ENCODE measurements at places on chromosomes 7 and 10.

- DNase-seq: no peak
Measured at GRCh38 chr7:74505471-74506324, 52.0 kb downstream of the GTF2IRD1 start.

- DNase-seq: no peak
Measured at GRCh38 chr7:83534488-83534887, 114.5 kb downstream of the SEMA3E start.

- DNase-seq: no peak
Measured at GRCh38 chr7:4737300-4737699, 38.1 kb upstream of the AP5Z1 start.

DNA sequence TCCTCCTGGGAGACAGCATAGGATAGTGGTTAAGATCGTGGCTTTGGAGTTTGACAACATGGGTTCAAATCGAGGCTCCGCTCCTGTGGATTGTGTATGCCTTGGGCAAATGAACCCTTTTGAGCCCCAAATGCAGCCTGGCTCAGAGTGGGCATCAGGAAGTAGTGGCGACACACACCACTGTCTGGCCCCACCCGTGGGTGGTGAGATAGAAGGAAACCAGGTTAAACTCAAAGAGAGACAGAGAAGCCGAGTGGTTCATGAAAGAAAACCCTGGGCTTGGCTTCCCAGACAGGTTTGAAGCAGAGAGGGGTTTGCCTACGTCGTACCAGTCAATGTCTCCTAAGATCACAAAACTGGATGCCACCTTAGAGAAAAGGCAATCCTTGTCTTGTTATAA is 57.7 kb downstream of the PRTFDC1 start:
- DNase-seq: no peak

GRCh38 chr10:73948947-73949633 is 38.2 kb downstream of the PLAU start:
- DNase-seq: no peak

DNA sequence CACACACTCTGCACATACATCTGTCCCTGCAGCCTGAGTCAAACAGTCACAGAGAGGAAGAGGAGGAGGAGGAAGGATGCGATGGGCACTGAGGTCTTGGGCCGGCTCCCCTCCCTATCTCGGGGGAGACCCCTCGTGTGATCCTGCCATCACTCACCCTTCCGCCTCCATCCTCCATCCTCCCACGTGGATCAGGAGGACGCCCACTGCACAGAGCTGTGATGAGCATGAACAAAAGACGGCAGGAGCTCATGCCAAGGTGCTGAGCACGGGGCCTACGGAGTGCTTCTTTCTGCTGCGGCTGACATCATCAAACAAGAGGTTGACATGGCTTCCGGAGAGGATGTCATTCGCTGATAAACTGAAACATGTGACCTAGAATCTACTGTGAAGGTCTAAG is 68.0 kb downstream of the DIP2C start:
- DNase-seq: no peak

GRCh38 chr10:133396035-133396624 is 2.2 kb downstream of the MTG1 start:
- DNase-seq: no peak

DNA sequence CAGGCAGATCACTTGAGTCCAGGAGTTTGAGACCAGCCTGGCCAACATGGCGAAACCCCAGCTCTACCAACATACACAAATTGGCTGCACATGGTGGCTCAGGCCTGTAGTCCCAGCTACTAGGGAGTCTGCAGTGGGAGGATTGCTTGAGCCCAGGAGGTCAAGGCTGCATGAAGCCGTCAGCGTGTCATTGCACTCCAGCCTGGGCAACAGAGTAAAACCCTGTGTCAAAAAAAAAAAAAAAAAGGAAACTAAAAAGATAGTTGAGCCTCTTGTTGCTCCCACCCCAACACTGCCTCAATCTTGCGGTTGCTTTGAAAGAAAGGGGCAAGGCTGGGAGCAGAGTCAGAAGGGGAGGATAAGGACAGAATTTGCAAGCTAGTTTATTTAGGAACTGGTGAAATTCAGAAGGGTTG is 69.9 kb downstream of the SYPL1 start:
- DNase-seq: no peak

DNA sequence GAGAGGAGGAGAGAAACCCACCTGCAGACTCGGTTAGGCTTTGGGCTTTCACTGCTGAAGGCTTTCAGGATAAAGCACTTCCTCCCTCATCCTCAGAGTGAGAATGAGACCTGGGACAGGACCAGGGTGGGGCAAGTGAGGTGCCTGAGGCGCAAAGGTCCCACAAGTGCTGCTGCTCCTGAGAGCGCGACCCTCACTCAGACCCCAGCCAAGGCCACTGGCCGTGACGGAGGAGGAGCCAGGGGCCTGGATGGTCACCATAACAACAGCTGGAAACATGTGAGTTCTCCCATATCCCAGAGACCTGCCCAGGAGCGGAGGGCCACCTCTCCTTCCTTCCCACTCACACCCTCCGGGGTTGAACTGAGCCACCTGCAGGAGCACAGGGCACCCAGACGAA is 46.9 kb upstream of the MKRN1 start:
- DNase-seq: no peak

- no peak for DNase-seq
Measured at GRCh38 chr7:140899883-140900282, 24.8 kb downstream of the BRAF start.

GRCh38 chr10:10994360-10994759 is 23.3 kb upstream of the CELF2 start:
- no peak for DNase-seq

DNA sequence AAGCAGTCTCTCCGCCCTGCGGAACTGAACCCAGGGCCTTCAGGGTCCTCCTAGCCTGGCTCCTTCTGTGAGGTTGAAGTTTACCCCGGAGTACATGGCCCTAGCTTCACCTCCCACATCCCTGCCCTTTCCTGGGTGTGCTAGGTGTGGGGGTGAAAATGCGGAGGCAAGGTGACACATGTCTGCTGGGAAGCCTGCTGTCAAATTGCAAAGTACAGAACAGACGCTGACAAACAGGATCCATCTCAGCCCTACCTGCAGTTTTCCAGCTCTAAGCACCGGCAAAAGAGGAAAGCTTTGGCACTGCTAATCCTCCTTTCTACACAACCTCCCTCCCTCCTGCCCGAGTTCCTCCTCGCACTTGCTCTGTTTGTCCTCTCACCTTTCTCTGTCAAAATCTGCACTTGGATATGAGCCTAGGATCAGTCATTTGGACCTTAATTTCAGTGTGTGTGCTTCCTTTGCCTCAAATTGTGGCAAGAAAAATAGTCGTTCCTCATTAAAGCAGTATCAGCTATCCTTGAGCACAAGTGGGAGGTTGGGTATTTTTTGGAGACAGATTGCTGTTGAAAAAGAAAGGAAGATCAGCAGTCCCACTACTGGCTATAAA is 14.4 kb upstream of the GPR15LG start:
- no peak for DNase-seq

- no peak for DNase-seq
Measured at GRCh38 chr7:30837581-30837980, 66.4 kb downstream of the MINDY4 start.

DNA sequence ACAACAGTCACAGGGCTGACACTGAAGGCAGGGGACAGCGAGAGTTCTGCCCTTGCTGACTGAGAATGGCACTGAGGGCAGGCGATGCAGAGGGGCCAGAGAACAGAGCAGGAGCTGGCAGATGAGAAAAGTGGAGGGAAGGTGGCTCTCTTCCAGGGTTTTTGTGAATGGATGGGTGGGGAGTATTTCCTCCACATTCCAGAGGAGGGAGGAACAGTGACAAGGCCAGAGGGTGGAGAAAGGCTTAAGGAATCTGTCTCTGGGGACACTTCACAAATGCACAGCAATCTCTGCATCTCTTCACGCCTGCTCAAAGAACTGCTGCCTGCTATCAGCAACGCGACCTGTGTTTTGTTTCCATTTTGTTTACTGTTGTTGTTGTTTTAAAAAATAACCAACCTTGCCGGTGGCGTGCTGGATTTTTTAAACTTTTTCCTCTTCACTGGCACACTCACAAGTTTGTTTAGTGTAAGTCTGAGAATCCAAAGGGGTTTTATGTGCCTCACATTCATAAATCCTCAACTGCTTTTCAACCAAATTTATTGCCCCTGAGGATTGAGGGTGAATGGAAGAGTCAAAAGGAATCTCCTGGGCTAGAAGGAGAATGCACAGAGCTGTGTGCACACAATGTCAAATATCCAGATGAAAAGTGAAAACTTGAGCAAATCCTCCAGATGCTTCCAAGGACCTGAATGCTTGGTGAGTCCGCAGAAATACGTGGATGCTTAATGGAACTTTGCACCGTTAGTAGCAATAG is 129.3 kb downstream of the GLI3 start:
- DNase-seq: no peak

DNA sequence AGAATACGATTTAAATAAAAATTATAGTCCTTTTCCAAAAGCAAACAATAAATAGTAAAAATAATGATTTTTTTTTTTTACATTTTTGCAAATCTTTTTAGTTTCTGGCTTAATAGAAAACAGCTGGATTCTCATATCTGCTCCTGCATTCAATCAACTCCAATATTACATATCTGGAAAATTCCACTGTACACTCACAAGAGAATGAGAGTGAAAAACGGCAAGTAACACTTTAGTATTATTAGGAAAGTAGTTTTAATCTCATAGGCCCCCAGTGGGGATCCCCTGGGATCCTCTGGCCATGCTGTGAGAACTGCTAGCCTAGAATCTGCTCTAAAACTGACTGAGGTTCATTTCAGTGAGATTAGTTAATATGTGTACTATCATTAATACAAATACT is 128.6 kb upstream of the LRRN3 start:
- DNase-seq: no peak

GRCh38 chr7:42597300-42597699 is 314.6 kb downstream of the C7orf25 start:
- no peak for DNase-seq

- no peak for DNase-seq
Measured at GRCh38 chr10:52216852-52217251, 97.2 kb upstream of the DKK1 start.

DNA sequence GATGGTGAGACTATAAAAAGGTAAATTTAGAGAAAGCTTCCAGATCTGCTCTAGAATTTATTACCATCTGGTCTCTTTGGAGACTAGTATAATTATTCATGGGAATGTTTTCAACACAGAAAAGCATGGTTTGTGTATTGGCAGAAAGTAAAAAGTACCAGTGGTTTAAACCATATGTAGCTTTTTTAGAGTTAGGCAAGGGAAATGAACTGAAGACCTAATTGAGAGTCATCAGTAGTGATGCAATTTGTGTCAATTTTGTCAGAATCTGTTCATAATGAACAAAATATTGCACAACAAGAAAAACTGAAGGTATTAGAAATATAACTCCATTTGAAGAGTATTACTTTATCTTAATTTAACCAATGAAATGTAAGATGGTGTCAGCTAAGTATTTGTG is 181.4 kb downstream of the ADK start:
- no peak for DNase-seq

DNA sequence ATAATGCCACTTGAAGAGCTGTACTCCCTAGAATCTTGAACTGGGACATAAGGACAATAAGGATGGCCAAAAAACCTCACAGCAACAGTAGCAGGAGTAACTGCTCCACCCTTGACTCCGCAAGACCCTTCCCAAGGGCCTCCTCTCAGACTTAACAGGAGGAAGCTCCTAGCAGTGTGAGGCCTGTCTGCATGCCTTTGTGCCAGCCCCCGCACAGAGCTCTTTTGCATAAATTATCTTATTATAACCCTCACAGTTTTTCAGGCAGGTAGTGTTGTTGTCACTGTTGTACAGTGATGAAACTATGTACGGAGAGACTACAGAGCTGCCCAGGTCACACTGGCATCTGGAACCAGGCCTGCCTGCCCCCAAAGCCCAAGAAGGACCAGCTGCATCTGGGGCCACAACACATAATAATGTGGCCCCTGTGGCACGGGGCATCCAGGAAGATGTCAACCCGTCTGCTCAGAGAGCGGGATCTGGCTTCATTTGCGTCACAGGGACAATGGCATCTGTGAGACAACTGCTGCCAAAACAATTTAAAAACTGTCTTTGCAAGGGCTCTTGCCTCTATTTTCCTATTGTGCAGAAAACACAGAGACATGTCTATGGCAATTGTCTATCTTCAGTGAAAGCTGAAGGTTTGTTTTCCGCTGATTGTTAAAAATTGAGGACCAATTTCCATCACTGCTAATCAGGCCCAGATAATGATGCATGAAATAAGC is 249.3 kb upstream of the GRB10 start:
- no peak for DNase-seq
